ENCODE measurements at places on chromosomes 3 and 15.

DNA sequence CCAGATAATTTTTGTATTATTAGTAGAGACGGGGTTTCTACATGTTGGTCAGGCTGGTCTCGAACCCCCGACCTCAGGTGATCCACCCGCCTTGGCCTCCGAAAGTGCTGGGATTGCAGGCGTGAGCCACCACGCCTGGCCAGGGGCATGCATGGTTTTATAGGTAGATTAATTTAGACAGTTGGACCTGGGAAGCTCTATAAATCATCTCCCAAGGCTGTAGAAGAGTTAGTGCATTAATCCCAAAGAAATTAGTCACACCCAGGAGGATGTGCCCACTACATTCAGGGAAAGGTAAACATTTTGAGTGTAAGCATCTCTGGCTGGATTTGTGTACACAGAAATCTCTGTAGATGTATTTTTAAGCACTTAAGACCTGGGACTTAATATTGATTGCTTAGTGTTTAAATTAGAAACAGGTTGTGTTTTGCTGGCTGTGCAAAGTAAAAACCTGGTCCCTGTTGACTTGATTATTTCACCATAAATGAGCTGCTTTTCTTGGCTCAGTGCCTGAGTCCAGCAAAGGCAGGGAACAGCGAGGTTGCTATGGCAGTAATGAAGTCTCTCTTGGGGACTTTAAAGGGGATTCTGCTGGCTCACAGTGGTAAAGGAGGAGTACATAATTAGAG is 19.2 kb downstream of the EXOSC7 start:
- no peak for DNase-seq

DNA sequence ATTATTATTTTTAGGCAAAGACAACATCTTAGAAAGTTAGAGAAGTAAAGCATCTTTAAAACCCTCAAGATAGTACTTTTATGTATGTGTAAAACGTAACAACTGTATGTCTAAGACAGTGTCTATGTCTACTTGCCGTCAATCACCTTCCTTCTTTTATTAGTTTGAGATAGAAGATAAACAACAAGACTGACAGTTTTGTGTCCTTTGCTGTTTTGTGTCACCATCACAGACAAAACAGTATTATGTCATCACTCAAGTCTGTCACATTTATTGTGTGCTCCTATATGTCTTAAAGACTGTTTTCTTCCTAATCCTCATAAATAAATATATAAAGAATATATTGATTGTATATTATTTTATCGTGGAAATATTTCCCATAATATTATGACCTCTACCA is 908.3 kb downstream of the CADM2 start:
- DNase-seq, result no peak

DNA sequence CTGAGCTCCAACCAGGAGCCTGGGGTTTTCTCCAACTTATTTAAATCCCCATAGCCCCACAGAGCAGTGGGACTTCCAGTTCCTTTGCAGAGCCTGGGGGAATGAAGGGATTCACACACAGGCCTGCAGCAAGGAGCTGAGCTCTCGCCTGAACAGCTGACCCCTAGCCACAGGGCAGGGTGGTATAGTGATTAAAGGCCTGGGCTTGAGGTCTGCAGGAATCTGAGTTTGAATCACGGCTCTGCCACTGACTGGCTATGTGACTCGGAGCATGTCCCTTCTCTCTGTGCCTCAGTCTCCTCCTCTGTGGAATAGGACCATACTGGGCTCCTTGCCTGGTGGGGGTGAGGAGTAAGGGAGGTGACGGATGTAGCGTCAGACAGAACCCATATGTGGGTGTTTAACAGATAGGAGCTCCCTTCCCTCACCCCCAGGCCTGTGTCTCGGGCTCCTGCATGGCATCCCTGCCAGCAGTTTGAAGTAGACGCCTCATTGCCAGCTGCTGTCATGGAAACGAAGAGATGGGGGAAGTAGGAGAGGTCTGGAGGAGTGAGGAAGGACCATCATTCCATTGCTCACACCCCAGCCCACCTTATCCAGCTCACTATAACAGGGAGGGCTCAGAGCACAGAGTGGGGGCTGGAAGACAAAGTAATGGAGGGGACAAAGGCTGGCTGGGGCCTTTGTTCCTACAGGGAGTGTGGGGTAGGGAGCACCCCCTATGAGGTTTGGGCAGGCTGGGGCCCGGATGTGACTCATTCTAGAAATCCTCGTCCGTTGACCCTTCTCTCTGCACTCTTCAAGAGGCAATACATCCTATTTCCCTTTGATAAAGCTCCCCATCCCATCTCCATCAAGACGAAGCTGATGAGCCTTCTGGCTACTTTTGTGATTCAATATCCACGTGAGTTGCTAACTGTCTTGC is 14.8 kb downstream of the HRH1 start:
- DNase-seq, result no peak

DNA sequence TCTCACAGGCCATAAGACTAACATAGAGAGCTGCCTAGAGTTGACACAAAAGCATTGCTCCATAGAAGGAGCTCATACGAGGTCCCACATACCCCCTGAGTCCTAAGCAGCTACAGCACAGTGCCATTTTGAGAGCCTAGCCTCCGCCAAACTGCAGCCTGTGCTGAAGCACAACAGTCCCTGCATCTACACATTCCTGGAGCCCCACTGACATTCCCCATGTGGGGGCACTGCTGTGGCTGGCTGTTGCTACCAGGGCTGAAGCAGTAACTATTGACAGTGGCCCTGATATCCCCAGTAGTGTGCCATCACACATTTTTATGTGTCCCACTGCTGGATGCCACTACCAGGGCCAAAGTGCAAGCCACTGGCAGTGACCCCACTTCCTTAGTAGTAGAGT is 80.3 kb downstream of the CERS3 start:
- peak; percentile 39 for DNase-seq

DNA sequence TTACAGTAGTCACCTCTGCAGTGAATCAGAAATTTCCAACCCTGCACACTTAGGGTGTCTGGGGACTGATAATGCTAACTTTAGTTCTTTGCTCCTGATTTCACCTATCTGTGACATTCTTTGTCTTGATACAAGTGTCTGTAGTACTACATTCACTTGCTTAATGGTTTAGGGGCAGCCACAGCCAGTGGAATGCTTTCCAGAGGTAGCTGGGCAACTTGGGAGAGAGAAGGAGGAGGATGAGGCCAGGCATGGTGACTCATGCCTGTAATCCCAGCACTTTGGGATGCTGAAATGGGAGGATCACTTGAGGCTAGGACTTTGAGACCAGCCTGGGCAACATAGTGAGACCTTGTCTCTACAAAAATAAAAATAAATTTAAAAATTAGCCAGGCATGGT is 8.5 kb downstream of the BAHD1 start:
- DNase-seq, result no peak

- DNase-seq, result no peak
Observed at GRCh38 chr3:151684094-151684493, 49.6 kb upstream of the AADACL2 start.

DNA sequence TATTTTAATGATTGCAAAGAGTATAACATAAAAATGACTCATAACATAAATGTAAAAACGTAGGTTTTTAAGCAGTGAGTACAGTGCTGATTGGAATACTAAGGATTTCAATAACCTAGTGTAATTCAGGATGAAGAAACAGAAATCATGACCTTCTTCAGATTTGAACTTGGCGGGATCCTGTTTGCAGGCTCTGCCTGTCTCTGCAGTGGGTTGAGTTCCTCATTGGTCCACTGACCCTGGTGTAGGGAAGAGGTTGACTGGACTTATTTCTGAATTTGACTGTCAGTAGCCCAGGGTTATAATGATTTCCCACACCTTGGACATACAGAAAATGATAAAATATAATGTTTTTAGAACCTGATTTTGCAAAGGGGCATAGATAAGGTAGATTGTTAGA is 171.7 kb downstream of the FNDC3B start:
- no peak for DNase-seq

DNA sequence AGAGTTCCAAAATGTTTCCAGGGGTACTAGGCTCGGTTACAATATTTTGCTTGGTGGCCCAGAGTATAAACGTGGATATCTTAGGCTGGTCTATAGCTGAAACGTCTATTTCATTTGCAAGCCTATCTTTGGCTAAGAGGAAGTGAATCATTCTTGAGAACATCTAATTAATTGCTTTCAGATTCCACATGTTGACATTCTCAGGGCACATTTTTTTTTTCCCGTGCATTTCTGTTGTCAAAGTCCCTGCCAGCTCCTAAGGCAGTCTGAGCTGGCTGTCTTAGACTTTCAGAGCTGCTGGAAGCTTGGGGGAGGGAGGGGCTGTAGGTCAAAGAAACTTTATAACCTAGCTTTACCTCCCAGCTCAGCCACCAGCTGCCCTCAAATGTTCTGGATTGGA is 23.2 kb upstream of the LAMP3 start:
- no peak for DNase-seq

DNA sequence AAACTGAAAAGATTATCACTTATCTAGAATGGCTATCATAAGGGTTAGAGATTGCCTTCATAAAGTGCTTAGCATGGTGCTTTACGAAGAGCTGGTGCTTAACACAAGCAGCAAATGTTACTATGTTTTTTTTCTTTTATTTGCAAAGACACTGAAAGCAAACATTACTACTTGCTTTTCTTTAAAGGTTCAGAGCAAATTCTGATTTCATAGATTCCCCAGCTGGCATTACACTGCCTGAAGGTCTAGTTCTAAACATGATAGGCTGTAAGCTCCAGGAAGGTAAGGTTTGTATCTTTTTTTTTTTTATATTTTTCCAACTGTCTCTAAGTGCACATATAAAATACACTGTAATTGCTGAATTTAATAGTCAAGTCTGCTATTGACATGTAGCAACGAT is 71.9 kb downstream of the UQCC5 start:
- DNase-seq, result no peak

DNA sequence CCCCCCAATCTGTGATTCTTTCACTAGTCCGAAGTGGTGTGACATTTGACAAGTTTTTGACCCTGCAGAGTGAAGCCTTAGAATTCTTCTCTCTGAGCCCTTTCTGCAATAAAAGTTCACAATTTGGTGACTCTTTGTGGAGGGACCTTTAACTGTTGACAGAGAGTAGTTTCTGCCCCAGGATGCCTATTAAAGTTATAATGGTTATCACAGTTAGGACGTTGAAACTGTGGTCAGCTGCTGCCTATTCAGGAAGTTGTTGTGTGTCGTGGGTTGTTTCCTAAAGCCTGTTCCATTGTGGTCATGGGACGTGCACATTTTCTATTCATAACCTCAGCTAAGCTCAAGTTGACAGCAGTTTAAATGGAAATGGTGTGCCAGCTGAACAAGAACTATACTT is 274.5 kb downstream of the NEK10 start:
- DNase-seq, result no peak

DNA sequence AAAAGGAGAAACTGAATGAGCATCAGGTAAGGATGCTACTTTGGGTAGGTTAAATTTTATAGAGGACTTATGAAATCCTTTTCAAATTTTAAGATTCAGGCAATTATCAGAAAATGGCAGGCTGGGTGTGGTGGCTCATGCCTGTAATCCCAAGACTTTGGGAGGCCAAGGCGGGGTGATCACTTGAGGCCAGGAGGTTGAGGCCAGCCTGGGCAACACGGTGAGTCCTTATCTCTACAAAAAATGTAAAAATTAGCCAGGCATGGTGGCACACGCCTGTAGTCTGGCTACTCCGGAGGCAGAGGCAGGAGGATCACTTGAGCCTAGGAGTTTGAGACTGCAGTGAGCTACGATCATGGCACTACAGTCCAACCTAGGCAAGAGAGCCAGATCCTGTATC is 23.1 kb downstream of the DCUN1D1 start:
- DNase-seq, result no peak

DNA sequence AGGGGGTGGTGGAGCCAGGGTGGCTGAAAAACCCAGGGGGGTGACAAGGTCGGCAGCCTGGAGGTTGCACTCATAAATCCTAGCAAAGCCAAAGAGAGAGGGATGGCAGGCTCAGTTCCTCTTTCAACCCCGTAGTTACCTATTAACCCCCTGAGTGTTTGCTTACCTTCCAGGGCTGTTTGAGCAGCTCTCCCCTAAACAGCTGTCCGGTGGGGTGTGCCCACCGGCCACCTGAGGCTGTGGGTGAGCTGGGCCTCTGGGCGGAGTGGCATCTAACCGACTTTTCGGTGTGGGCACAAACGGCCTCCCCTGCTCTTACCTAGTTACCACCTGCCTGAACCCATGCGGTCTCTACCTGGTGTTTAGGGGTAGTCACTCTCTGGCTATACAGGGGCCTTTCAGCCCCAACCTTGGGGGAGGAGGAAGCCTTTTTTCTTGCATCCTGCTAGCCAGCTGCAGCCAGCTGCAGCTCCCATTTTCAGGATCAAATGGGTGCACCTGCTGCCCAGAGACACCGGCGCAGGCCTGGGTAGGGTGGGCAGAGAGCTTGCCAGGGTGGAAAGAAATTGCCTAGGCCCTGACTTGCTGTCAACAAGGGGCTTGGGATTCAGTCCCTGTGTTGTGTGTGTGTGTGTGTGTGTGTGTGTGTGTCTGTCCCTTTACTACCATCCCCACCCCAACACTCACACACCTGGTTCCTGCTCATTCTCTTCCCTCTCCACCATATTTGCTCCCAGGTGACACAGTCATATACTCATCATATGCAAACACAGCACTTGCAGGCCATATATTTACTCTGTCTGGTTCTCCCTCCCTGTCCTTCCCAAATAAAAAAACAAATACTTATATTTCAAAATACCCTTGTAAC is 3.7 kb downstream of the DLL4 start:
- no peak for DNase-seq

GRCh38 chr3:136751316-136752171 is 634 bp downstream of the STAG1 start:
- peak; percentile 50 for DNase-seq

DNA sequence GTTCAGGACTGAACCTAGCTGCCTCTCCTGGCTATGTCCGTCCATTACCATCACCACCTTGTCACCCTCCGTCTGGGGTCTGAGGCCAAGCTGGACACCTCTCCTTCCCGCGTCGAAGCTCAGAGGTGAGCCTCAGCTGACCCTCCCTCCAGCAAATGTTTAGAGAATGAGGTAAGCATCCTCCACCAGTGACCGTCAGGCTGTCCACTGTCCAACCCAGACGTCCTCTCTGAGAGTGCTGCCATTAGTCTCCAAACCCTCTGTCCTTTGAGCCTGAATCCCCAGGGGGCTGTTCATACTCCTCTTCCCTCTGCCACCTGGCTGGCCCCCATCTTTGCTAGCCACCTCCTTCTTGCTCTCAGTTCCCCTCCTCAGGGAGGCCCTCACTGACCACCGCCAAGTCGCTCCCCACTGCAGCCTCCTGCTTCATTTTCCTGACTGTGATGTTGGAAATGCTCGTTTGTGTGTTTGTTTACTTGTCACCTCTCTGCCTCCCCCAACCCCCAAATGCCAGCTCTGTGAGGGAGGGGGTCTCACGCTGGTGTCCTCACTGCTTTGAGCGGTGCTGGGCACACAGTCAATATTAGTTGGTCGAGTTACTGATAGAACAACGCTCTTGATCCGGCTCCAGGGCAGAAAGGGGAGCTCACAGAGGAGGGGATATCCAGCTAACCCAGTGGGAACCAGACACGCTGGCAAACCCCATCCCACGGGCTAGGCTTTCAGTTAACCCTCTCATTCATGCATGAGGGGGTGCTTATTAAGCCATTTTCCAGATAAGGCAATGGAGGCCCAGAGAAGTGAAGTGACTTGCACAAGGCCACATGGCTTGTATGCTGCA is 64.9 kb downstream of the IQSEC1 start:
- no peak for DNase-seq

- no peak for DNase-seq
Observed at GRCh38 chr3:33941804-33942203, 143.4 kb downstream of the PDCD6IP start.

- DNase-seq, result no peak
Observed at GRCh38 chr3:60674870-60675269, 576.4 kb downstream of the FHIT start.

- no peak for DNase-seq
Observed at GRCh38 chr3:70861855-70862254, 549.4 kb upstream of the MDFIC2 start.
